Cerebellar nuclear complex (tissue), 1 donor: ENCODE measurements at places on chromosomes 5 and 9.

GRCh38 chr5:76125346-76125745, 42.2 kb downstream of the SV2C start:
- DNase-seq, result no peak

DNA sequence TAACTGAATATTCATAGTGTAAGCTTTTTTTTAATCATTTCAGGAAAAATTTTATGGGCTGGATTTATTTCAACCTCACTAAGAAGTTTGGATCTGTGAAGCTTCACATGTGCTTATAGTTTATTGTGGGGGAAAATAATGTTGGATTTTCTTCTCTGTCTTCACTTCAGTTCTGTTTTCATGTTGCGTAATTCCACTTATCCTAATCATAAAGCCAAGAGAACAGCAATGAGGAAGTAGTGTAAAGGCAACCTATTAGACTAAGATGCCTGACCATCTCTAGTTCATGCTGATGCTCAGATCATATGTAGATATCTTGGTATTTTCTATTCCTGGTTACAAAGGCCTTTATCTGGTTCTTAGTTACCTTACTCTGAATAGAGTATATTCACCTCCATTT, 50.0 kb downstream of the CD180 start:
- no peak for DNase-seq

DNA sequence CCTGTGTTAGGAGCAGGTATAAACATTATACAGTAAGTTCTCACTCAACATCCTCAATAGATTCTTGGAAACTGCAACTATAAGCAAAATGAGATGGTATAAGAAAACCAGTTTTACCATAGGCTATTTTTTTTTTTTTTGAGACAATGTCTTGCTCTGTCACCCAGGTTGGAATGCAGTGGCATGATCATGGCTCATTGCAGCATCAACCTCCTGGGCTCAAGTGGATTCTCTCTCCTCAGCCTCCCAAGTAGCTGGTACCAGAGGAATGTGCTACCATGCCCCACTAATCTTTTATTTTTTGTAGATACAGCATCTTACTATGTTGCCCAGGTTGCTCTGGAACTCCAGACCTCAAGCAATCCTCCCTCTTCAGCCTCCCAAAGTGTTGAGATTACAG, 50.1 kb upstream of the ADRB2 start:
- DNase-seq, result no peak

GRCh38 chr5:9046756-9047481, 499.0 kb downstream of the SEMA5A start:
- DNase-seq, result no peak

GRCh38 chr5:165328846-165329245, 1823.4 kb downstream of the MAT2B start:
- DNase-seq, result no peak

DNA sequence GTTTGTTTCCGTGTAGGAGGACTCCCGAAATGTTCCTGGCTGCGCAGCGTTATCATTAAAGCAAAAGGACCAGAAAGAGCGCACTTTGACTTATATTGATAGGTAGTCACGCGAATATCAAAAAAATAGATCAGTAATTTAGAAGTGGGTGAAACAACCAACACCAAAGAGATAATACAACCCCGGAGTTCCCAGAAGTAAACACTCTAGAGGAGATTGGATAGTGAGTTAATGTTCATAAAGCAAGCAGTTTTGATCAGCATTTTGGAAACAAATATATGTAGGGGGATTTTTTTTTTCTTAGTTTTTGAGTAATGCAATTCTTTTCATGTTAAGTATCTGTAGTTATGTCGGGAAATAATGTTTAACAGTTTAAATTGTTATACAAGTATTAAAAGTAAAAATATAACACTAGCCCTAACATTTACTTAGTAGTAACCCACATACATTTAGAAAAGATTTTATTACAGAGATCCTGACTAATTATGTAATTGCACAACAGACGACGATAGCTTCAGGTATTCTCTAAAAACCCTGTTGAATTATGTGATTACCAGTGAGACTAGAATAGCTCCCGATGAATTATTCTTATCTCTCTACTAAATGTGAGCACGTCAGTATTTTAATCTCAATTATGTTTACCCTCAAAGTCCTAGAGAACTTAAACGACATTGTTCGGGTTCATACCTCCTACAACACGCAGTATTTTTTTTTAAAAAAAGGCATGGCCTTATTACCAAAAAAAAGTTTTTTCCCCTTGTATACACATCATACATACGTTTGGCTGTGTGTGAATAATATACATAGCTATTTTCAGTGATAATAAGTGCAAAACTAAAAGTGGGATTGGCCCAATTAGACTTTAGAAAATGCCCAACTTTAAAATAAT, 9.4 kb upstream of the NFIB start:
- no peak for DNase-seq

GRCh38 chr5:32193591-32193990, 19.5 kb upstream of the GOLPH3 start:
- DNase-seq, result no peak

GRCh38 chr5:92567831-92568450, 1013.1 kb downstream of the NR2F1-AS1 start:
- DNase-seq, result no peak

GRCh38 chr5:143879646-143880045, 67.7 kb downstream of the HMHB1 start:
- no peak for DNase-seq

DNA sequence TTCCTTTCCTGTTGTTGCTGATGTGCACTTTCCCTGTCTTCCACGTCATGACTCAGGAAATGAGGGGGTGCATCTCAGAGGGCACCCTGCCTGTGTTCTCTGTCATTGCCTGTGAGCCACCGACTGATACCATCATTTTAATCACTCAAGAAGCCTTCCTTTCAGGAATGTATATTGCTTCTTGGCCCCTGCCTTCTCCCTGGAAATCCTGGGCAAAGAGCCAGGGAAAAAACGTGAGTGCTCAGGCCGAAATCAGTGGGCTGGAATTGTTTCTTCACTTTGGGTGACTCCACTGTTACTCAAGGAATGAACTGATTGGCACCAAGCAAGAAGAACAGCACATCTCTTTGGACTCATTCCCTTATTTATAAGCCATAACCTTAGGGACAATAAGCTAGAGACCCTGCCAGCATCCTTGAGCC, 126.1 kb downstream of the SNX18 start:
- no peak for DNase-seq

DNA sequence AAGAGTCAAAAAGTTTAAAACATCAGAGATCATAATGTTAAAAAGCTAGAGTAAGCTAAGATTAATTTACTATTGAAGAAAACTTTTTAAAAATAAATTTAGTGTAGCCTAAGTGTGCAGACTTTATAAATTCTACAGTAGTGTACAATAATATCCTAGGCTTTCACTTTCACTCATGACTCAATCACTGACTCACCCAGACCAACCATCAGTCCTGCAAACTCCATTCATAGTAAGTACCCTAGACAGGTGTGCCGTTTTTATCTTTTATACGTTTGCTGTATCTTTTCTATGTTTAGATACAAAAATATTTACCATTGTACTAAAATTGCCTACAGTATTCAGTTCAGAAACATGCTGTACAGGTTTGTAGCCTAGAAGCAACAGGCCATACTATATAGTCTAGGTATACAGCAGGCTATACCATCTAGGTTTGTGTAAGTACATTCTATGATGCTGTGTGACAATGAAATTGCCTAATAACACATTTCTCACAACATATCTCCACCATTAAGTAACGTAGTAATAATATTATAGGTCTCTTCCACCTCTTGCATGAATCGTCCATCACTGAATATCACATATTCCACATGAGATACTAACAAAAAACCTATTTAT, 59.2 kb downstream of the MEGF9 start:
- DNase-seq, result no peak

DNA sequence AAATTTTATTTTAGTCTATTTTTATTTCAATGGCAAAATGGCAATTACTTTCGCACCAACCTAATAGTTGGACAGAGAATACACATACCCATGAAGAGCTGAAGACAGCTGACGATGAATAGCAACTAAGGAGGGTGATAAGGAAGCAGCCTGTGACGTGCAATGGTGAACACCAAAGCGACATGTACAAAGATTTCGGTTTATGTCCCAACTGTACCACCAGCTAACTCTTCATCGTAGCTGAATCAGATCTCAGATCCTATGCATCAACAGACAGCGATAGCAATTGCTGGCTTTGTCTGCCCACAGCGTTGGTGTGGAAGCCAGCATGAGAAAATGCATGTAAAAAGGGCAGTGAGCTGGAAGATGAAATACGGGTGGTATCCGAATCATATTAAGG, 130.6 kb upstream of the ANKH start:
- no peak for DNase-seq

DNA sequence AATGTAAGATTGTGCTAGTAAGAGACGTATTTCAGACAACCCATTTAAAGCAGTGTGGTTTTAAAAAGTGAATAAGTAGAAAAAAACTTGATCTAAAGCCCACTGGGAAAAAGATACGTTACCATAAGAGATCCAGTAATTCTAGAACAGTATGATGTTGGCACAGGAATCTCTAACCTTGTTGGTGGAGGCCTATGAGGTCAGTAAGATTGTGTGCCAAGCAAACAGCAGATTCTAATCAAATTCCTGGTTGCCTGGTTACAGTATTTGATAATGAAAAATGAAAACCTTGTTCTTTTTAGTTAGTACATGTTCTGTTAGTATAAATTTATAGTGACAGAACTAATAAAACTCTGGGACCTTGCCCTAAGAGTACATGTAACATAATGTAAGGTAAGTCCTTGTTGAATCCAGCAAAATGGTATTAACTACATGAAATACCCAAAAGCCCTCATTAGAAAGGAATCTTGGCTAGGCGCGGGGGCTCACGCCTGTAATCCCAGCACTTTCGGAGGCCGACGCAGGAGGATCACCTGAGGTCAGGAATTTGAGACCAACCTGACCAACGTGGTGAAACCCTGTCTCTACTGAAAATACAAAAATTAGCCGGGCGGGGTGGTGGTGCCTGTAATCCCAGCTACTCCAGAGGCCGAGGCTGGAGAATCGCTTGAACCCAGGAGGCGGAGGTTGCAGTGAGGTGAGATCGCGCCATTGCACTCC, 33.2 kb upstream of the DMXL1 start:
- no peak for DNase-seq

DNA sequence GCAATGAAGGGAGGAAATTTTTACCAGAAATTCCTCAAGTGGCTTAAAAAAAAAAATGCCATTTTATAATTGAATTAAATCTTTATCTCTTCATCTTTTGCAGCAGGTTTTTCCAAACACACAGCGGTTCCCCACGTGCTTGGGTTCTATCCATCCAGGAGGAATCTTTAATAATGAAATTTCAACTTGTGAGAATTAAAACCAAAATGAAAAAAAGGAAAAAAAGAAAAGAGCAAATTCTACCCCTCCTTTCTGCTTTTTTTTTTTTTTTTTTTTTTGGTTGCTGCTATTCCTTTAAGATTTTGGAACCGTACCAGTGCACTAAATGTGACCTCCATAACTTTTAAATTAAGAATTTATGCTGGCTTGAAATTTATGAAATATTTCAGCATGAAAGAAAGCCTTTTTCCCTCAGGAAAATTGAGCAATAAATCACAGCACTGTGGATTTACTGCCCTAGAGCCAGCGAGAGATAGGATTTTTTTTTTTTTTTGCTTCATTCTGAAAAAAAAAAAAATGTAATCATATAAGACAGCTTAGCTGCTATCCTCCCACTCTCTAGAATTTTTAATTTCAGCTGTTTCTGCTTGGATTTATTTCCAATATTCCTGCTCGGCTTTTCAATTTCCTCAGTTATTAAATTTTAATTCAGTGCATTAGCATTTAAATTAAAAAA, 88.5 kb downstream of the ZNF618 start:
- no peak for DNase-seq

DNA sequence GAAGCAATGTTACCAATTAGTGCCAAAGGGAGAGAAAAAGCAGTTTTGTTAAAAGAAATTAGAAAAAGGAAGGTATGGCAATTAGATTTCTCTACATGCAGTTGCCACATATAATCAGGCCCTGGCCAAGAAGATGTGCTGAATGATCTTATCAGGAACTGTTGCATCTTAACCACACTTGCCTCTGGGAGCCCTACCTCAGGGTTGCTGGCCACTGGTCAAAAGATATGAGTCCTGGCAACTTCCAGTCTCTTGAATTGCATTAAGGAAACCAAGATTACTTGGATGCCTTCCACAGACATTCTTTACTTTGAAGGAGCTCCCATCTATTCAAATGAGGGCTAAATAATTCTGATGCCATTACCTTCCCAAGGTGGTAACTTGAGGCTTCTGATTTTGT, 60.4 kb downstream of the TNC start:
- no peak for DNase-seq

- no peak for DNase-seq
Measured at GRCh38 chr9:14400658-14400995, 86.7 kb upstream of the NFIB start.

DNA sequence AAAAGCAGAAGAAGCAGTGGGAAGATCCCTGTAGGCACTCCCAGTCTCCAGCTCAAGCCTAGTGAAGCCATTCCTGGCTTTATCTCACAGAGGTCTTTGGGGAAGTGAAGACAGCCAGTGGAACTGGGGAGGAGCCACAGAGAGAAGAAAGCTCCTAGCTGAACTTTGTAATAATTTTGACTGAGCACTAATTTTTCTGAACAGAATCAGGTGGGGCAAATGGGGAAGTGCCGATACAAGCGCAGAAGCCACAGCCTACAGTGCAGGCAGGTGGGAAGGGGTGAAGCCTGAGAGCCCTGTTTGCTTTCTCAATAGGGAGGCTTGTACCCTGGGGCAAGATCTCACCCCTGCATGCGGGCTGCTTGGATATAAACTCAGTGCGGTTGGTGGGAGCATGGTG, 48.4 kb upstream of the SNAPC3 start:
- no peak for DNase-seq

- DNase-seq, result no peak
Measured at GRCh38 chr9:123174887-123175518, 93.4 kb downstream of the STRBP start.

DNA sequence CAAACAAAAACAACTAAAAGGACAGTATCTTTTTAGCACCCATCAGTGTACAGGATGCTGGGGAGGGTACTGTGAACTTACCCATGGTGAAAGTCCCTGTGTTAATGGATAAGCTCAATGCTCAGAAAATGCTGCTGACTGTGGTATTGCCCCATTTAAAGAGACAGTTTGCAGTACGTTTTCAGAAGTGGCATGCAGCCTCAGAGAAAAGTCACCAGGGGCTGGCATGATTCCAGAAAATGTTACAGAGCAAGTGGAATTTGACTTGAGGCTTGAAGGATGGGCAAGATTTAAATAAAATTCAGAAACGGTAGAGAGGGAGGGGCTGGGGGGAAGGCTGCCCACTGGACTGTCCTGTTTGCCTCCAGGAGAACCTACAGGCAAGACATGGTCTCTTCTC, 7.2 kb downstream of the S1PR3 start:
- no peak for DNase-seq

DNA sequence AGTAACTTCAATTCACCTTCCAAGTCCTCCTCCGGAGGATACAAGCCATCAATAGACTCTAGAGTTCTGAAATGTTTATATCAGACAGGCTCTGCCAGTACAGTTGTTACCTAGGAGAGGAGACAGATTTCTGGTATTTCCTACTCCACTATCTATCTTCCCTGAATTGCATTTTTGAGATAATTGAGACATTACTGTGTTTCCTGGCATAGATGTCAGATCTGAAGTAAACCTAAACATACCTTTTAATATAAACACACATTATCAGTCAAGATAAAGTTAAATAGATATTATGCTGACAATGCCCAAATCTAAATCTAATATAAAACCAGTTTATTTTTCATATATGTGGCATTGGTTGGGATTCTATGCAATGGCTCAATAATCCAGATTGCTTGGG, 8.2 kb upstream of the TYRP1 start:
- DNase-seq, result no peak
